Stimulated activated CD8-positive, alpha-beta memory T cell treated with anti-CD3 and anti-CD28 coated beads, Interleukin-4, amount 100 ng/mL, for 48 hours (primary cell): ENCODE measurements at places on chromosomes 5 and 9.
A peak's percentile ranks its signal among the peaks of the same experiment; 100 is the strongest.

DNA sequence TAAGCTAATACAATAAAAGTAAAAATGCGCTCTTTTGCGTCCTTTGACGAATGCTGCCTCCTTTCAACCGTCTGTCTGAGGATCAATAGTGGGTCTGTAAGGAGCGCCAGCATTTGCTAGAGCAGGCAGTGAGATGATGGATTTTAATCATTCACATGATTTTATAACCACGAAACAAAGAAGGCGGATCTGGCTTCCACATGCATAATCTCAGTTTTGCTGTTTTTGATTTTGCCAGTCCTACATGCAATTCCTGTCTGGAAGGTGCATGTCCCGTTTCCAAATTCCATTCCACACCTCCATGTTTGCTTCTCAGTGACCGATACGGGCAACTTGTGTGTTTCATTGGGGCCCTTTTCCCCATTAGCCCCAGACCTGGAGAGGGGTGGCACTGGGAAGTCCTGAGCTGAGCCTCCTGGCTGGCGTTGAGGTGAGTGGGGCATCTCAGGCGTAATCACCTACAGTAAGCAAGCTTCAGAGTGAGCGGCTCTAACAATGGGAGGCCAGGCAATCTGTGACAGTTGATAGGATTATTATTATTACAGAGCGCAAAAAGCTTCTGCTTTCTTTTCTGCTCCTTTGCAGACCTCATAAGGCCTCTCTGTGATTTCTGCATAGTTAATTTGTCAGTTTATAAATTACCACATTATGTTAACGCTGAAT is 405.4 kb downstream of the ZSWIM6 start:
- no peak for DNase-seq

- DNase-seq, result peak; percentile 31
These were observed 93.6 kb upstream of the TLE4 start for GRCh38 chr9:79477955-79478771.

- DNase-seq, result no peak
These were observed 21.9 kb upstream of the FSD1L start for GRCh38 chr9:105425816-105426433.

- DNase-seq, result peak; percentile 76
These were observed 7.0 kb downstream of the NOTCH1 start for GRCh38 chr9:136538599-136539426.

- no peak for DNase-seq
These were observed 123.8 kb upstream of the DMRT1 start for GRCh38 chr9:717722-718121.

- DNase-seq, result no peak
These were observed 1.3 kb downstream of the SPATA31E1 start for GRCh38 chr9:87883990-87884389.

DNA sequence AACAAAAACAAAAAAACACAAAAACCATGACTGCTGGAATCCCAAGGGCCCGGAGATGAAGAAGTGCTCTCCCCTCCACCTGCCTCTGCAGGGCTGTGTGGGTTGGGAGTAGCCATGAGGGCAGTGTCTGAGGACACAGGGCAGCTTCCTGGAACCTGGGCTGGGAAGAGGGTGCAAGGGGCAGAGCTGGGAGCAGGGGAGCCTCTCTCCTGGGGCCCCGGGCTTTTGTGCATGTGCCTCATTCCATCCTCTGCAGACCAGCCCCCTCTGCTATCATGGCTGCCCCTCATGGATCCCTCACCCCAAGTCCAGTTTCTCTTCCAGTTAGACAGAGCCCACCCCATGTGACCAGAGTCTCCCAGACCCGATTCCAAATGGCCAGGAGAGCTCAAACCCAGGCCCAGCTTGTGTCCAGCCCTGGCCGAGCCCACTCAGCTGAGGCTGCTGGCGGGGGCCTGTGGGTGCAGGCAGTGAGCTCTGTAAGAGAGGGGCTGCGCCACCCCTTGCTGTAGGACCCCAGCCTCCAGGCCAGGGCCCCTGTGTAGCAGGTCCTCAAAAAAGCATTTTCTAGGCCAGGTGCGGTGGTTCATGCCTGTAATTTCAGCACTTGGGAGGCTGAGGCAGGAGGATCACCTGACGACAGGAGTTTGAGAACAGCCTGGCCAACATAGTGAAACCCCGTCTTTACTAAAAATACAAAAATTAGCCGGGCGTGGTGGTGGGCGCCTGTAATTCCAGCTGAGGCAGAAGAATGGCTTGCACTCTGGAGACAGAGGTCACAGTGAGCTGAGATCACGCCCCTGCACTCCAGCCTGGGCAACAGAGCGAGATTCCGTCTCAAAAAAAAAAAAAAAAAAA is 44.5 kb downstream of the PLPP7 start:
- DNase-seq, result no peak

DNA sequence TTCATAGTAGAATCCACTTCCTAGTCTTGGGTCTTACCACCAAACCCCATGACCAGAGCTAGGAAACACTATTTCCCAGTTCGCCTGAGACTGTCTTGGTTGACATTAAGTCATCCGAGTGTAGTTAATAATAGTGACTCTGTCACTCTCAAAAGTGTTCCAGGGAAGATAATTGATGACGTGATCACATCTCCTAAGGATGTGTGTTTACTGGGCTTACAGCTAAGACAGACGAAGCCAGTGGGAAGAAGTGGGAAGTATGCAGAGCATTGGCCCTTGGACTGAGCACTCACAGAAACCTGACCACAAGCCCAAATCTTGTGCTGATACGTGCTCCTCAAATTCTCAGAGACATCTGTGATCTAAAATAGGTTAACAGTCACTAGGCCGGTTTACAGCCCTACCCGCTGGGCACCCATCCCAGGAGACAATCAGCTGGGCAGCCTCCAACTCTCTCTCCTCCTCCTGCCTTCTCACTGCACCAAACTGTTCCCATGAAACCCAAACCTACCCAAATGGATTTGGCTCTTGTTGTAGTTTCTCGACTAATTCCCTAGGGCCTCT is 316.6 kb downstream of the TLE1 start:
- DNase-seq, result no peak

DNA sequence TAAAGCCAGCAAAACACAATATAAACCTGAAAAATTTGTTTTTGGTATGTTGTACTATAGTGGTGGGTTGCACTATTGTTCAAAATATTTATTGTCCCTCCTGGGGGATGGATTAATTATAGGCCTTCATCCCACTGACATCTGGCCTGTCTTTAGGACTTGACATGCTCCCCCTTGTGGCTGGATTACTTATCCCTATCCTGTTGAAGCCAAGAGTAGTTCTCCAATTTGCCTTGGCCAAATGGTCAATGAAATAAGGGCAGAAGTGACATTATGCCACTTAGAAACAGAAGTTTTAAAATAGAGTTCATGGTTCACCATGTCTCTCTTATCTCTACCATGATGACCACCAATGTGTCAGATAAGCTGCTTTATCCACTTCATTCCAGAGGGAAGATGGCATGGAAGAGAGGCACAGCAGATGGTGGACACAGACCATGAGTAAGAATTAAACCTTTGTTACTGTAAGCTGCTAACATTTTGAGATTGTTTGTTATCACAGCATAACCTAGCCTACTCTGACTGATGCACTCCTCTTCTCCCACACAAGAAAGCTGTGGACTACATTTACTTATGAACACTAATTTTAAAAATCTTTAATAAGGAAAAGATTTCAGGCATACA is 29.2 kb upstream of the ARHGEF28 start:
- no peak for DNase-seq

- no peak for DNase-seq
These were observed 106.7 kb downstream of the SERINC5 start for GRCh38 chr5:80149161-80149609.

GRCh38 chr9:72575666-72576065 is 54.3 kb downstream of the TMC1 start:
- no peak for DNase-seq

DNA sequence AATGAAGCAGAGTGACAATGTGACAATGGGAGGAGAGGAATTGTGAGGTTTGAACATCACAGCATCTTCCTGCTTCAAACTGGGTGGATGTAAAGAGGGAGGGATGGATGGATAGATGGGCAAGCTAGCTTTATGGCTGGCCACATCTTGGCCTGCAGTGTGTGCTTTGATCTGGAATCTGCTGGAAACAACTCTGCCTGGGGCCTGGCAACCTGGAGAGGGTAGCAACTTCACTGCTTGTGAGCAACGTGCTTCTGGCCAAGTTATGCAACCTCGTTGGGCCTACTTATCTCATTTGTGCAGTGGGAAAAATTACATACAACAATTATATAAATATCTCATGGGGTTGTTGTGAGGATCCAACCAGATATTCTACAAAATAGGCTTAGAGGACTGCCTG is 5.3 kb downstream of the IL9 start:
- DNase-seq, result no peak

DNA sequence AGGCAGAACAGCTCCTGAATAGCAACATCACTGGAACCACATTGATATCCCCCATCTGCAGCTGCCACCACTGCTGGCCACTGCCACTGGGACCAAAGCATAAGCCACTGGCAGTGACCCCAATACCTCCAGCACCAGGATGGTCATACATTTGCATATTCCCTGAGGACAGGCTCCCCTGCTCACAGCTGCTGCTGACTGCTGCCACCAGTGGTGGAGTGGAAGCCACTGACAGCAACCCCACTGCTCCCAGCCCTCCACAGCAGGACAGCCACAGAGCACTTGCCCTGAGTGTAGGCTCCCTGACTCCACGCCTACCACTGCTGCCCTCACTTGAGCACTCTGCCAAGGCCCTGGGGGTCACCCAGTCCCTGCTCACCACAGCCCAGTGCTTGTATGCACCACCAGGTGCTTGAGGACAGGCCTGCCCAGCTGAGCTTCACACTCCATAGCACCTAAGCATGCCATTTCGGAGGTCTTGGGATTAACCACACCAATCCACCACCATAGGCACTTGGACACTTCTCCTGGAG is 327.4 kb upstream of the RPS23 start:
- no peak for DNase-seq

DNA sequence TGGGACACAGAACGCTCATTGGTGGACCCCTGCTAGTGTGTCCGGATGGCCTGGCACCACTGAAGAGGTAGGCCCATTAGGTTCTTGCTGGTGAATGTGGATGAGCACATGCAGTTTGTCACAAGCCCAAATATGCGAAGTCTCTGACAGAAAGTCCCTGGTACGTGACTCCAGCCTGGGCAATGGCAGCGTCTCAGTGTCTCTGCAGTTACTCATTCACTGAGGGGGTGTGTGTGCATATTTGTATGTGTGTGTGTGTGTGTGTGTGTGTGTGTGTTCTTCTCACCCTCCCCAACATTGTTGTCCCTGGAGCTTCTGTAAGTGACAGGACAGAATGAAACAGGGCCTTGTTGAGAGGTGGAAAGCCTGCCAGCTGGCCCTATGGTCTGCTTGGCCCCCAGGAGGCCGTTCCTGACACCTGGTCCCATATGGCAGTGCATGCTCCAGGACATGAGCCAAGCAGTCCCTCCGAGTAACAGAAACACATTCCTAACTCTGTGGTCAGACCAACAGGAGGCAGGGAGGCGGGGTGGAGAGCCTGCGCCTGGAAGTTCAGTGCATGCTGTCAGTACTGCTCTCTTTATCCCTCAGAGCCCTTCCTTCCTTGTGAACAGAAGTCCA is 169.9 kb downstream of the SLC28A3 start:
- no peak for DNase-seq

GRCh38 chr5:134420343-134420742 is 8.7 kb upstream of the CDKN2AIPNL start:
- DNase-seq, result no peak

DNA sequence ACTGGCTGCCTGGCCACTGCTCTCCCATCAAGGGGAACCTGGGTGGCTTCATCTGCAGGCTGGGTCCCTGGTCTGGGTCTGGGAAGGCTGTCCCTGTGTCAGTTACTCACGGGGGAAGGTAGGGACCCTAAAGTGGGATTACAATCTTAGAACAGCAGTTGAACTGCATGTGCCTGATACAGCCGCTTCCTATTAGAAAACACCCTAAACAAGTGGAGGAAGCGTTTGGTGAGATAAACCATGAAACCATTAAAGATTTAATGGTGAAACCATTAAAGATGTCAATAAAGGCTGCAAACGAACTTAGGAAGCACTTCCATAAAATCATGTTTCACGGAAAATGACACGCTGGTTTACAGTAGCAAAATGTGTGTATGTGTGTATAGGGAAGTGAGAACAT is 2.5 kb upstream of the GFI1B start:
- no peak for DNase-seq

GRCh38 chr5:9895302-9895645 is 265.1 kb upstream of the TAS2R1 start:
- DNase-seq, result no peak

DNA sequence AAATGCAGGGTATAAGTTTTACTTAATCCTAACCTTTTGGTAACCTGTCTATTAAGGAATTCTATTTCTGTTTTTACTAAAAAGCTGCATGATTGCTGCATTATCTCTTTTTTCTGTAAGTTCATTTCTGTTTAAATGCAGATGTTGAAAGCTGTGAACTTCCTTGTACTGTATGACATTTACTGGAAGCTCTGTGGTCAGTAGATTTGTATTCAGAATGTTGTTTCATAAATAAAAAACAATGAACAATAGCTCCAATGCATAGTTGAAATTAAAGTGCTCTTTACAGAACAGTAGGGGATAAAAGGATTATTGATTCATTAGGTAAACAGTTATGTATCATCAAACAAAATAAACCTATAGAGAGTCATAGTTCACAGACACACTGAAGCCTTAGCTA is 46.5 kb upstream of the FKTN start:
- DNase-seq, result no peak

GRCh38 chr5:5380298-5380697 is 42.2 kb upstream of the ICE1 start:
- no peak for DNase-seq

DNA sequence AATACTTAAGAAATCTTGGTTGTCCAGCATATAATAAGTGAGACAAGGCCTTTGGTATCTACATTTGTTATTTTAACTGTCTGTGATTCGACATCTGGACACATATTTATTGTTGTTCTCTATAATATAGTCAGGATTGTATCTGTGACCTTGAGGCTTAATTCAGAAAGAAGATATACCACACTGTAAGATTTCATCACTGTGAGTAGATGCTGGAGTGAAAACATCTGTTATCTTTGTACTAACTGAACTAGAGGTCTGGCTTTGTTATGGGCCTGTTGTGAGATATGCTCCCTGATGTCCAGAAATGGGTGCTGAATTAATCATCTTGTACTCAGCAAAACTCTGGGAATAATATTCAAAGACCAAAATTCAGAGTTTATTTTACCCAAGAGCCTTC is 148.5 kb downstream of the ISOC1 start:
- DNase-seq, result no peak

- no peak for DNase-seq
These were observed 137.9 kb upstream of the TRIM32 start for GRCh38 chr9:116549061-116549664.

DNA sequence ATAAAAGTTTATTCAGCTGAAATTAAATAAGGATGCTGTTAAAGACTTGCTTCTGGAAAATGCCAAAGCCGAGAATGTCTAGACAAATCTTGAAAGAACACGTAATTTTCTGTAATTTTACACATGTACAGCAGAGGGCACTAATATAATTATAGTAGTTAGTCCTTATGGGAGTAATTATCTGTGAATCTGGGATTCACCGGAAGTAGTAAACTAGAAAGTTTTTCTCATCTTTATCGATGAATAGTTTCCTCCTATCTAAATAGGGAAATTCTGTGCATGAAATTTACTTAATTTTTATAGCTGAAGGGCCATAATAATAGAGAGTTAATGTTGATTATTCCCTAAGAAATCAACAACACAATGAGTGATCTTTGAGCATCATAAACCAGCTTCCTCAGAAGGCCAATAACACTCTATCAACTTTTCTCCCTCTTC is 18.4 kb upstream of the CNTLN start:
- DNase-seq, result no peak
